IPS-NIHi11 (cell line): ENCODE measurements at places on chromosomes 3 and 15.

DNA sequence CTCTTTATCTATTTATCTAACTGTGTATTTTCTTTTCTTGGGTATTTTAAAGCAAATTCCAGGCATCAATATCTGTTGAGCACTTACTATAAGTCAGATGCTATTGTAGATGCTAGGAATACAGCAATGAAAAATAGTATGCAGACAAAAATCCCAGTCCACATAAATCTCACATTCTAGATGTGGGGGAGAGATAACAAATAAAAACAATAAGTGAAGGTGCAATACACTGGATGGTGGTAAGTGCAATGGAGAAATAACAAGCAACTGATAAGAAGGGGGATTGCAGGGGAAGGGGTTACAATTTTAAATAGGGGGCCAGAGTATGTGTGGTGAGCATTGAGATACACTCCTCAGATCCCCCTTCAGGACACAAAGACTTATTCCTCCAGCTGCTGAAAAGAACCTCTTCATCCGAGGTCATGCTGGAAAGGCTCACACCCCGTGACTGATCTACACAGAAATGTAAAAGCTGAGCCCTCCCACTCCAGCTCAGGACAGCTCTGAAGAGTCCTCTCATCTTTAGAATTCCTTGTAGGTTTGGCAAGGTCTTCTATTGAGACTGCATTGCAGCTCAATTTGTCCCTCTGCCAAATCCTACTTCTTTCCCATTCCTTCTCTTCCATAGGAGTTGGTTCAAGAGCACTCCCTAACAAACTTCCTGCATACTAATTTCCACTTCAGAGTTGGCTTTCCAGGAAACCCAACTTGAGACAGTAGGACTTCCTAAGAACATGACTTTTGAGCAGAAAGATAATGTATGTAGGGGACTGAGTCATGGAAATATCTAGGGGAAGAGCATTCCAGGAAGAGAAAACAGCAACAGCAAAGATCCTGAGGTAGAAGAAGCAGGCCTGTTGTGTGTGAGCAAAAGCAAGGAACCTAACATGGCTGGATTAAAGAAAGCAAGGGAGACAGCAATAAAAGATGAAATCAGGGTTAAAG lies 8.1 kb upstream of the SCG3 start:
- DNase-seq = no peak

GRCh38 chr15:83207660-83208366 lies at the start of gene HDGFL3:
Gene HDGFL3 (minus strand): TSS chr15:83207823. CDS start chr15:83207414, 409 bp downstream.
- DNase-seq = peak; percentile 82

DNA sequence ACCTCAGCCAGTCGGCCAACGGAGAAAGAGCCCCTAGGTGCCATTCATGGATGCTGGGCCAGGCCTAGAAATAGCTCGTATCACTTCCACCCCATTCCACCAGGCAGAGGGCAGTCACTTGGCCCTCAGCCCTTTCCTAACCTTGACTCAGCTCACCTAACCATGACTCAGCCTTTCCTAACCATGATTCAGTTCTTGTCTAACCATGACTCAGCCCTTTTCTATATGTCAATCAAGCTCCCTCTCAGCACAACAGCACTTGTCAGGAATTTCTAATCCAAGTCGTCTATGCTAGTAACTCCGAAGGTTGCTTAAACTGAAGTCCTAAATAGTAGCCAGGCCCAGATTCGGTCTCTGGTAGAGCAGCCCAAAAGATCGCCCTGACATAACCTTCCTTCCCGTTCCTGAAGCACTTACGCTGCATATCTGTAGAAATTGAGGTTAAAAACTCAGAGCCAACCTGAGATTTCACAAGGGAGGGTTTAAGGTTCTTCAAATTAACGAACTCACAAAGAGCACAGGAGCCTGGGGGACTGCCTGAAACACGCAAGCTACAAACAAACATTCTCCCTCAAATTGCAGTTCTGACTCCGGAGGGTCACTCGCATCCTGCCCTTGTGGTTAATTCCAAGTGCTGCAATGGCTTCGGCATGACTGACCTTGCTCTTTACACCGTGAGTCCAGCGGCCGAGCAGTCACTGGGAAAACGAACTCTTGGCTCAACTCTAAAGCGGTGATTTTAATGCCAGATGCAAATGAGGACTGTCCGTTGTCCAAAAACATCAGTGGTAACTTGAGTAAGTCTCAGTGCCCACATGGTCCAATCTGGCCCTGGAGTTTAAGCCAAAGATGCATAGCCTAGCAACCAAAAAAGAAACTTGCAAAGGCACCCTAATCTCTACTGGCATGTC lies 99.9 kb downstream of the ADAMTS17 start:
- peak; percentile 61 for DNase-seq

GRCh38 chr3:132198516-132198915 lies 118.7 kb upstream of the ACP3 start:
- DNase-seq = no peak

DNA sequence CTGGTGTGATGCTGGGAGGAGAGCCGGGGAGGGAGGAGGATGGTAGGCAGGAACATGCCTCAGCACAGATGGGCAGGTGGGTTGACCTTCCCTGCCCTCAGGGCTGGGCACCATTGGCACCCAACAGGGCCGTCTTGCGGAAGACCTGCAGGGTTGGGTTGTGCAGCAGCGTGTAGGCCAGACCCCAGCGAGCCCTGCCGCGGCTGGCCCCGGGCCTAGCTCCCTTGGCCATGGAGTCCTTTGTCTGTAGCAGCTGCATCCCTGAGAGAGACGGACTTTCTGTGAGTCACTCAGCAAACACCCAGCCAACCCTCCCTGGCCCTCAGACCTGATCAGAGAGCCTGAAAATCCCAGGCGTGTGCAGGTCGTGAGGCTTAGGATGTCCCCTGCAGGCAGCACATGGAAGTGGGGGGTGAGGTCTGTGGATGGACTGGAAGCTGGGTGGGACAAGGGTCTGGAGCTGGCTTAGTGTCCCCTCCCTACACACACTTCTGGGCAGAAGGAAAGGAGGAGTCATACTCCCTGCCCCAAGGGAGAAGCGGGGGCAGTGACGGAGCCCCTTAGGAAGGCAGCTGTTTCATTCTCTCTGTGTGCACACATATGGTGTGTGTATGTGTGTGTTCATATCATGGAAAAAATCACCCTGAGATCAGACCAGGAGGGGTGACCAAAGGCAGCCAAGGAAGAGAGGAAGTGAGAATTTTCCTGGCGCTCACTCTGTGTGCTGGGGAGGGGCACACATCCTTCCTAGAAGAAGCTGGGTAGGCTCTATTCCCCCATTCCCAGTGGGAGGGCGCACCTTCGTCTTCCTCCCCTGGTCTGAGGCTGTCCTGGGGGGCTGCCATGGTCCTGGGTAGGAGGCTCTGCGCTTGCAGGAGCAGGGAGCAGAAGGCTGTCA lies 6.7 kb downstream of the ISLR start:
- DNase-seq = no peak

DNA sequence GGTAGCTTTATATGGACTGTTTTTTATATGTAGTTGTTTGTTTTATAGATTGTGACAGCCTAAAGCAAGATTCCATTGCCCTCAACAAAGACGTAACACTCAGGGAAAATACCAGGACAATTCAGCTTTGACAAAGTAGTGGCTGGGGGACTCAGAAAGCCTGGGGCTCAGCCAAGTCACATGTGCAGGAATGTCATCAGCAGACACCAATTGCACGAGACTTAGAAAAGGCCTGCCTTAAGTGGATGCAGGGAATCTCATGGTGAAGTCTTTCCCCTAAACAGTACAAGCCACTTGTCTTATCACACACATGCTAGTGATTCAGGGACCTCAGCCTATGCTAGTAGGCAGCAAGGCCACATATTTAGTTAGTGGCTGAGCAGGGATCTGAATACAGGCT lies 381.8 kb upstream of the THBS1 start:
- DNase-seq = no peak

DNA sequence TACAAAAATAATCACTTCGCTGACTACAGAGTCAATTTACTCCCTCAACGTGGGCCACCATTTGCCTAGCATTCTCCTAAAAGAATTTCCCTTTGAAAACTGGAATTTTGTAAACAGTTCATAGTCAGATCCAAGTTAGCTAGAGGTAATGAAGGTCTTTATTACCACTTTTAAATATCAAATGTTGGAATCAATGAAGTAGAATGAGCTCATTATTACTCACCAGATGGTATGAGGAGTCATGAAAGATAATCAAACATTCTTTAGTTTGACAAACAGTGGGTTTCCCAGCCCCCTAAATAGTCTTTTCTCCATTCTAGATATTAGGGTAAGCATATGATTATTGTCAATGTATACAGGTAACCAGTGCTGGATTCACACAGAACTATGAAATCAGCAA lies 455.7 kb upstream of the THBS1 start:
- no peak for DNase-seq

- no peak for DNase-seq
Observed at GRCh38 chr3:106842151-106842550, 535.1 kb upstream of the CCDC54 start.

GRCh38 chr3:9916734-9917680 lies at the start of gene IL17RC:
Gene IL17RC (plus strand): TSS chr3:9917098. CDS start chr3:9917316, 218 bp downstream.
- peak; percentile 86 for DNase-seq

DNA sequence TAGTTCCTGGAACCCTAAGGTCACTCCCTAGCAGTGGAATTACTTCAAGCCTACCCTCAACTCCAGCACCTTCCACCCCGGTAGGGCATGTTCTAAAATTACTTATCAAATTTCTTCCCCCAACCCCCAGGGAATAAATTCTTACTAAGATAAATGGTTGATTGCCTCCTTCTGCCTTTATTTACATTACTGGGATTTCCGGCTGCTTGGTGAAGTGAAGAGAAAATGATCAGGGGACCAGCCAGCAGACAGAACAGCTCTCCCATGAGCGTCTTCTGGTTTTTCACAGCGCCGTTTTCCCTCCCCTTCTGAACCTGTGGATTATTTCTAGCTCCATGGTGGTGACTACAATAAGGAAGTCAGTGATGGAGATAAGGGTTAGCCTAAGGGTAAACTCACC lies 521.5 kb upstream of the PPP2R3A start:
- no peak for DNase-seq

DNA sequence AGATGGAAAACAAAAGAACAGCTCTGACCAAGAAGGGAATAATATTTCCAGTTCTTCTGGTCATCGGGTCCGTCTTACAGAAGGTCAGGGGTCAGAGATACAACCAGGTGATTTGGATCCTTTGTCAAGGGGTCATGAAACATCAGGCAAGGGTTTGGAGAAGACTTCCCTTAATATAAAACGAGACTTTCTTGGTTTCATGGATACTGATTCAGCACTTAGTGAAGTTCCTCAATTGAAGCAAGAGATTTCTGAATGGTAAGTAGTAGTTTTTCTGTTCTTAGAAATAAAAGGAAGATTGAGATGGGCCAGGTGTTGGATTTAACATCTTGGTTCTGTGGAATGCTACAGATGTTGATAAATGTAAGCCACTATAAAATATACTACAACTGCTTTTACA lies 9.5 kb downstream of the MGA start:
- DNase-seq = no peak

DNA sequence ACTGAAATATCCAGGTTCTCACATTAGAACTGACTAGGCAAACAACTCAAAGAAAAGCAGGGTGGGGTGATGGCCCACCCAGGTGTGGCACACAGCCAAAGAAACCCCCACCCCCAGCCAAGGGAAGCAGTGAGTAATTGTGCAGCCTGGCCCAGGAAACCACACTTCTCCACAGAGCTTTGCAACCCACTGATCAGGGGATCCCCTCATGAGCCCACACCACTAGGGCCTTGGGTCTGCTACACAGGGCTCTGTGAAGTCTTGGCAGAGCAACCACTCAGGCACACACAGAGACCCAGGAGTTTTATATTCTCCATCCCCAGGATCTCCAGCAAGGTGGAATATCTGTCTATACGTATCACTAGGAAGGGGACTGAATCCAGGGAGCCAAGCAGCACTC lies 22.2 kb upstream of the TRIM42 start:
- DNase-seq = no peak

DNA sequence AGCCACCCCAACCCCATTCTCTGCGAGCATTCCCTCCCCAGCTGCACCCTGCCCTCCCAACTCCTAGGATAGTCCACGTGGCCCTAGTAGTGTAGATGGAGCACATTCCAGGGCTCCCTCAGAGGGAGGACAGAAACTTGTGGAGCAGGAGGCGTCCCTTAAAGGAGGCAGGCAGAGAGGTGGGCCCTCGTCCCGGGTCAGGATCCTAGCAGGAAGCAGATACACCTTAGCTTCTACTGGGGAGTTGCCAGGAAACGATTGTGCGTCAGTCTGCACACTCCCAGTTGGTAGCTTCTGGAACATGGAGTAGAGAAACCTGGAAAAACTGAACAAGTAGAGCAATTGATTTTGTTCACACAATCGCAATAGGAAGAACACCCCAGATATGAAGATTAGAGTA lies 43.9 kb upstream of the KLHL25 start:
- no peak for DNase-seq

DNA sequence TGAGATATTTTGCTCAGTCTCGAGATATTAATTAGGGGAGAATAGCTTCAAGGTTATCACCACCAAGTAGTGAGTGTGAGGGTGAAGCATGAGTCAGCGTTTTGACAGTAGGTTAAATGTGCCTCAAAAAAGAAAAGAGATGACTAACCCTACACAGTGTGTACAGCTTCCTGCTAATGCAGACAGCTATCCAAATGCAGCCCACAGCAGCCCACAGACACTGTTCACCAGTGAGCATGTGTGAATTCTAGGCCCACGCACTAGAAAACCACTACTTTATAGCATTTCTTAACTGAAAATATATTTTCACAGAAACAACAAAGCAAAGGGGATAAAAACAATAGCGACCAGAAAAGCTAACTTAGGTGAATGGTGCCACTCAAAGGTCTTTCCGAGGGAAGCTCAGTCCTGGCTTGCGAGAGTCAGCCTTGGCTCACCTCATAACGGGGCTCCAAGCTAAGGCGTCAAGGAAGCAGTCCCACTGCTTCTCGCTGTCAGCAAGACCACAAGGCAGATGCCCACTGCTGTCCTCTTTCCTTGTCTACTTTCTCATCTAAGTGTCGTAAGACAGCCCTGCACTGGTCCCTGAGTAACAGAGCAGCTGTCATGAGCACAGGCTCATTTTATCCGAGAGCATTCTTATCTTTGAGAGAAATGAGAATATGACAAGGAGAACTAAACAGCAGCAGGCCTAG lies 47.6 kb downstream of the TXNRD3 start:
- no peak for DNase-seq

DNA sequence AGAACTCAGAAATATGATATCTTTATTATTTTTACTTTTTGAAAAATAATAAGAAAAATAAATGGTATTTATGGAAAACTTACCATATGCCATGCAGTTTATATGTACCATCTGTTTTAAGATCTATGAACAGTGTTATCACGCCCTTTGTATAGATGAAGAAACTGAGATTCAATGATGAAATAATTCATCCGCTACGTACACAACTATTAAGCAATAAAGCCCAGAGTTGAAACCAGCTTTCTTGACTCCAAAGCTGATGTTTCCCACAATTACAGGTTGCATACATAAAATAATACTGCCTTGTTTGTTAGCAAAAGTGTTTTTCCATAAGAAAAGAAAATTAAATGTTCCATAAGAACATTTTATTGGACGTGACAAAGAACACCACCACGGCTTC lies 67.2 kb upstream of the BCL6 start:
- DNase-seq = no peak

GRCh38 chr3:18012436-18012835 lies 270.0 kb upstream of the TBC1D5 start:
- DNase-seq = no peak
